ENCODE measurements at places on chromosomes 6 and 20.
A peak's percentile ranks its signal among the peaks of the same experiment; 100 is the strongest.

DNA sequence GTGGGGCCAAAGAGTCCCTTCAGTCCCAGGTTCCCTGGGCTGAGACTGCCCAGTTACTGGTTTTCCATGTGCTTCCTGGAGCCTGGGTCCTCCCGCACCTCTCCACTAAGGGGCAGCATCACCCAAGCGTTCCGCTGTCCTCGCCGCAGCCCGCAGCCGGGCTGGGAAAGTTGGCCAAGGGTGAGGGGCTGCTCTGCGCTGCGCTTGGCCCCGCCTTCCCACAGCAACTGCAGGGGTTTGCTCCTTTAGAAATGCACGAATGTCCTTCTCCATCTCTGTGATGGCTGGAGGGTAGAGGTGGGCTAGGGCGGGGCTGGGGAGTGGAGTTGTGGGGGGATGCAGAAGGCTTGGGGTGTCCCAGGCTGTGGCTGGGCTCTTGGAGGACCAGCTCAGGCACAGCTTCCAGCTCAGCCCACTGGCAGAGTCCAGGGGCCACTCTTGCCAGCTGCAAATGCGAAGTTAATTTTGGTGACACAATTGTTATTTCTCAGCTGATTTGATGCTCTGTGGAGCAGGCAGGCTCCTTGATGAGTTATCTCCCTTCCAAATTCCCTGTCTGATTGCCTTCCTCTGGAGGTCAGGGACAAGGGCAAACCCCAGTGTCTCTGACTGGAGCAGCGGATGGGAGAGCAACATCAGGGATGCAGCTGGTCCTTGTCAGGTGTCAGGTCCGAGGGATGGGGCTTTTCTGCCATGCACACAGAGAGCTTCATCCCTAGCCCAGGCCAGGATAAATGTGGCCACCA is 63.2 kb downstream of the NOL4L start:
- DNase-seq: peak; percentile 64

DNA sequence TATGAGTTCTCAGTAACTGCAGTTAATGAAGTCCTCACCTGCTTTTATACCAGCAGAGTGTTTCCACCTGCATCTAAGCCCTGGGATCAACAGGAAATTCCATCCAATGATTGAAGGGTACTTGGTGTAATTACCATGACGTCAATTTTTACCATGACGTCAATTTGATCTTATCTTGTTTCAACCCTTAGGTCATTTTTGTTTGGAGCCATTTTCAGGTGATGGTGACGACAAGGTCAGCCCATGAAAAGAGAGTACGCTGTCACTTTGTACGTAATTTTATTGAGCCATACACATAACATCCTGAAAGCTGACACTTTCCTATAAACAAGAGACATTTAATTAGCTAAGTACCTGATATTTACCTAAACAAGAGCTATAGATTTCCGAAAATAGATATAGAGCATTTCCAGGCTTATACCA is at the start of gene CGA:
Gene CGA (minus strand): TSS at position 20 of the 423 bp plus-strand sequence. CDS start 6,906 bp downstream, outside the sequence.
- DNase-seq: peak; percentile 54

DNA sequence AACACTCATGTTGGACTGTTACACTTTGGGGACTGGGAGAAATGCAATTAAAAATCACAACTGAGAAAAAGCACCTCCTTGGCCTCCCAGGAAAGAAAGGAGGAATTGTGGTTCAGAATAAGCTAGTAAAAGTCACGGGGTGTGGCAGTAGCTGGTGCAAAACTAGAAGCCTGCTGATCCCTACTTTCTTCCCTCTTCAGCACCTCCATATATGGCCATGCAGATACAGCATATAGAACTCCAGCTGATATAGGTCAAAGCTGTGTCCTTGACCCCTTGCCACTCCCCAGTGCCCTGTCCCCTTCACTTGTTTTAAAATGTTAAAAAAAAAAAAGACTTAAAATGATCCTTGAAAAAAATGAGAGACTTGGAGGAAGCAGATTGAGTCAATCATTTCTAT is 5.5 kb upstream of the FLRT3 start:
- no peak for DNase-seq

DNA sequence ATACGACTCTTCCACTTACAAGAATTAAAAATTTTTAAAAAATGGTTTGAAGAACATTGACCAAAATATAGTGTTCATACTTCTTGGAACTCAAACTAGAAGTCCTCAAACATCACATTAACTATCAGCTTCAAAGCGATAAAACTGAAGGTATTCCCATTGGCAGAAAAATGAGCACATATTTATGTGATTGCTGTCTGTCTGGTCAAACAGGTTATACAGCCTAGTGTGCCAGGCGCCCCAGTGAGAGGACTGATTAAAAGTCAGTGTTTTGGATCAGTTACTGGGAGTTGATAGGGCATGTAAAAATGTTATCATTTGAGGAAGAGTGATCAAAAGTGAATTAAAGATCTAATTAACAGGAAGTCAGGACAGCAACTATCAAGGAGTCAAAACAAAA is 738.8 kb downstream of the HDGFL1 start:
- no peak for DNase-seq

DNA sequence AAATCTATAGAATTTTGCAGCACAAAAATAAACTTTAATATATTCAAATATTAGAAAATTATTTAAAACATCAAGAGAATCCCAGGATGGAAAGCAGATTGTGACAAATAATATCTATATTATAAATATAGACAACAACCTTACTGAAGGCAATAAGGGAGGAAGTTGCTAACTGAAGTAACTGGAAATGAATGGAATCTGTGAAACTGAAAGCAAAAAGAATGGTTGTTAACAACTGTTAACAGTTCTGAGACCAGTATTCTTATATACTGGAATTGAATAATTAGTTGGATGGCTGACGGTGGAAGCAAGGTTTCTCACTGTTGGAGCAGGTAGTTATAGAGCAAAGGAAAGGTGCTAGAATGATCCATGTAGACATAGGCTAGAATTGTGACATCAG is 220.4 kb downstream of the PLCB1 start:
- no peak for DNase-seq

GRCh38 chr6:20826378-20826777 is 292.1 kb downstream of the CDKAL1 start:
- no peak for DNase-seq

DNA sequence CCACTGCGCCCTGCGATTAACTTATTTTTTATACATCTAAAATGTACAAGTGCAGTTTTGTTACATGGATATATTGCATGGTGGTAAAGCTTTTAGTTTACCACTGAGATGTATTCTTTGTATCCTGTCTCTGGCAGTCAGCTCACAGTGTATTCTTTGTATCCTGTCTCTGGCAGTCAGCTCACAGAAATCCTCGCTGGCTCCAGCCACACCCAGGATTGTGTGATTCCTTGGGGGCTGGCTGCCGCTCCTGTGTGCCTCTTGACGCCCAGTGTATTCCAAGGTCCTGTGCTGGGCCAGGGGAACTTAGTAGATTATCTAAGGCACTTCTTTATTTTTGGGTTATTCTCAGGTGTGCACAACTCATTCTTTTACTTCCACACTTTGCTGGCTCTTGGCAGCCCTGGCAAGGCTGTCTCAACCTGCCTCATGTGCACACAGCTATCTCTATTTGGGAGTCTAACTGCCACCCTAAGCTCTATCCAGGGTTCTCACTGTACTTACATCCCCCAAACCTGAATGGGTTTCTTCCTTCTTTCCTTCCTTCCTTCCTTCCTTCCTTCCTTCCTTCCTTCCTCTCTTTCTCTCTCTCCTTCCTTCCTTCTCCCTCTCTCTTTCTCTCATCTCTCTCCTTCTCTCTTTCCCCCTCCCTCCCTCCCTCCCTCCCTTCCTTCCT is 12.4 kb upstream of the RNF24 start:
- DNase-seq: no peak

DNA sequence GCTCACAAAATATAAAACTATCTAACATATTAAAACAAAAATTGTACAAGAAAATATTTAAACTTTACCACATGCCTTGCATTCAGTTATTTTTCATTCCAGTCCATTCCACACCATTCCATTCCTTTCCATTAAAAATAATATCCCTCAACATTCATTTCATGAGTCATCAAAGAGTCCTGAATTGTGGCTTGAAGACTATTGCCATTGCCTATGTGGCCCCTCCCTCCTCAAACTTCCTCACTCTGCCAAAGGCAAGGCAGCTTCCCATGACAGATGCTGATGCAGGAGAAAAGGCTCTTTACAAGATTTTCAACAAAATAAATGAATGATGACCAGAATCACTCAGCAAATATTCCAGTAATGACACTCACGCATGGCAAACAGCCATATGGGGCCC is 31.7 kb downstream of the IL20RA start:
- DNase-seq: no peak

DNA sequence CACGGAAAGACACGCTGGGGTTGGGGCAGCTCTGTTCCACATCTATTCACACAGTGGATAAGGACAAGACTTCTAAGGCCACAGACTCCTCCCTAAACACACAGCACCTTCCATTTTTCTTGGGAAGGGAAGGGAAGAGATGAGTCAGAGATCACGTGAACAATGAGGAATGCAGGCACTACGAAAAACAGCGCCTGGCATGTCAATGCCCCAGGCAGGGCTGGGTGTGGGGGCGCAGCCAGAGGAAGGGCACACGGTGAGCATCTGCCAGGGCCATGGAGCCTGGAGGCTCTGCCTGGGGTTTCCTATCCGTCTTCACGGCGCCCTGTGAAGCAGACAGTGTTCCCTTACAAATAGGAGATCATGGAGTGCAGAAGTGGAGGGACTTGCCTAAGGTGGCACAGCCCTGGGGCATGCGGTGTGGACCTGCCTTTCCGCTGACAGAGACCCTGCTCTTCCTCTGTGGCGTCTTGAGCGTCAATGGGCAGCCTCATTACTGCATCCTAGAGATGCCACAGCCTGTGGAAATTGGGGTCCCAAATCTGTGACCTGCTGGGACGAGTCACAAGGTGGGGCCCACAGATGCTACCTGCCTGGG is 15.4 kb downstream of the UNC93A start:
- no peak for DNase-seq

DNA sequence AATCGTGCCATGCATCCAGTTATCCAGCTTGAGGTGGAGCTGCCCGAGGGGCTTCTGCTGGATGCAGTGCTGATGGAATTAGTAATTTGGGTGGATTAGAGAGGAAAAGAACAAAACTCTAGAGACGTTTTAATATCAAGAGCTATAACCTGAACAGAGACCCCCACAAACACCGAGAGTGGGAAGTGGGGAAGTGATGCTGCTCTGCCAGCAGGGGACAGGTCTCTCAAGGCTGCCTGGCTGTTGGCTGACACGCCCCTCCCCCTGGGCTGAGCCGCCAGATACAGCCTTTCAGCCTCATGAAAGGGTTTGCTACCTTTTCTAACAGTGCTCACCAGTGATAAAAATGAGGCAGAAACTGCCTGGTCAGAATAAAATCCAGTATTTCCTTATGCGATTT is 9.6 kb downstream of the LEMD2 start:
- DNase-seq: no peak

DNA sequence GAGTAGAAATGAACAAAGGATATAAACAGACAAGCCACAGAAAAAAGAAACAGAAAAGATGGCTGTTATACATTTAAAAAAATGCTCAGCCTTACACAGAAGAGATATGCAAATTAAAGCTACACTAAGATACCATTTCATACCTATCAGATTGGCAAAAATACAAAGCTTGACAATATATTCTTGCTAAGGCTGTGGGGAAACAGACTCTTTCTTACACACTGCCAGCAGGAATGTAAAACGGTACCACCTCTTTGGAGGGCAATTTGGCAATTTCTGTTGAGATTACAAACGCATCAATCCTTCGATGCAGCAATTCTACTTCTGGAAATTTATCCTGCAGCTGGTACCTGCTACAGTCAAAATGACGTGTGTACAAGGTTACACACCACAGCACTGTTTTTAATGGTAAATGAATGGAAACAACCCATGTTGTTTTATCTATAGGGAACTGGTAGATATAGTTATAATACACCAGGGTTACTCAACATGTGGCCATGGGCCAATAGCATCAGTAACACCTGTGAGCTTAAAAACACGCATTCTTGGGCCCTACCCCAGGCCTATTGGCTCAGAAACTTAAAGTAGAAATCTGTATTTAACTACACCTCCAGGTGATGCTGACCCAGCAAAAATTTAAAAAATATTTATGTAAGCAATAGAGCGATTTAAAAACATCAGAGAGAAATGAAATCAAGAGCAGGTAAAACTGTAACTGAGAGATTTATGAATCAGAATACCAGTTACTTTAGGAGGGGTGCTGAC is 53.3 kb downstream of the TRAM2 start:
- no peak for DNase-seq

DNA sequence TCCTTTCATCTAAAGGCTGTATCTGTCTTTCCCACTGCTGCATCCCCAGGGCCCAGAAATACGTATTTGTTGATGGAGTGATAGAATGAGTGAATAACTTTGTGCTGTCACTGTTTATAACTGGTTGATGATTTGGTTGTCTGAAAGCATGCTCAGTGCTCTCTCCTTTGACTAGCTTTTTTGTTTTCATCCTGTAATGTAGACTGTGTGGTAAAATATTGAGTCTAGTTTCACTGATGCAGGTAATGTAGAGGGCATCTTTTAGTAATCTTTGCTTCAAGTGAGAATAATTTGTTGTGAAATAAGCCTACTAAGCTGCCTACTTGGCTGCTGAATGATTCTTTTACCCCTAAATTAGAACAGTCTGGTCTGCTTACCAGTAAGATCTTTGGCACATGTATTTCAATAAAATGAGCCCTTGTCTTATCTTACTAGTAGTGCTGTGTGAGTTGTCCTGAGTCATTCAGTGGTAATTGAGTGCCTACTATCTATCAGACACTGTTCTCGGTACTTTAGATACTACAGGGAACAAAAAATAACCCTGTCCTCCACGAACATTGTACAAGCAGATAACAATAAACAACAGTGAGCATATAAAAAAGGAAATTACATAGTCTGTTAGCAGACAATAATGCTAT is 39.9 kb downstream of the MAPK14 start:
- no peak for DNase-seq

GRCh38 chr20:11411765-11412164 is 505.9 kb upstream of the BTBD3 start:
- DNase-seq: no peak

DNA sequence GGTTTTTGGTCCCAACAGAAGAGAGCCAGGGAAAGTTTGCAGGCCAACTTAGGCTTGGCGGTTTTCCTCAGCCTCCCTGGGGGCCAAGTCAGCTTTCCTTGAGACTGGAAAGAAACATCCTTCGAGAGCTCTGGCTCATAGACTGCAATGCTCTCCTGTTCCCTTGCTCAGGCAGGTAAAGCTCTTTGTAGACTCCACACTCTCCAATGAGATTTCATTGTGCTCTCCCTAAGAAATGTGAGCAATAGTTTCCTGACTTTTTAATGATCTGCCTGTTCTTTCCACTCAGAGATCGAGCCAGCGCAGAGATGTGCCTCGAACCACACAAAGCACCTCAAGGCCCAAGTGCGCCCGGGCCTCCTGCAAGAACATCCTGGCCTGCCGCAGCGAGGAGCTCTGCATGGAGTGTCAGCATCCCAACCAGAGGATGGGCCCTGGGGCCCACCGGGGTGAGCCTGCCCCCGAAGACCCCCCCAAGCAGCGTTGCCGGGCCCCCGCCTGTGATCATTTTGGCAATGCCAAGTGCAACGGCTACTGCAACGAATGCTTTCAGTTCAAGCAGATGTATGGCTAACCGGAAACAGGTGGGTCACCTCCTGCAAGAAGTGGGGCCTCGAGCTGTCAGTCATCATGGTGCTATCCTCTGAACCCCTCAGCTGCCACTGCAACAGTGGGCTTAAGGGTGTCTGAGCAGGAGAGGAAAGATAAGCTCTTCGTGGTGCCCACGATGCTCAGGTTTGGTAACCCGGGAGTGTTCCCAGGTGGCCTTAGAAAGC is 13.9 kb downstream of the TNFAIP3 start:
- DNase-seq: no peak

- DNase-seq: no peak
Observed at GRCh38 chr20:63068711-63069367, 62.1 kb upstream of the BHLHE23 start.
